Stimulated activated CD8-positive, alpha-beta memory T cell treated with anti-CD3 and anti-CD28 coated beads, Interleukin-7, amount 100 ng/mL, for 1 hour (primary cell): ENCODE measurements at places on chromosomes 2 and 18.

DNA sequence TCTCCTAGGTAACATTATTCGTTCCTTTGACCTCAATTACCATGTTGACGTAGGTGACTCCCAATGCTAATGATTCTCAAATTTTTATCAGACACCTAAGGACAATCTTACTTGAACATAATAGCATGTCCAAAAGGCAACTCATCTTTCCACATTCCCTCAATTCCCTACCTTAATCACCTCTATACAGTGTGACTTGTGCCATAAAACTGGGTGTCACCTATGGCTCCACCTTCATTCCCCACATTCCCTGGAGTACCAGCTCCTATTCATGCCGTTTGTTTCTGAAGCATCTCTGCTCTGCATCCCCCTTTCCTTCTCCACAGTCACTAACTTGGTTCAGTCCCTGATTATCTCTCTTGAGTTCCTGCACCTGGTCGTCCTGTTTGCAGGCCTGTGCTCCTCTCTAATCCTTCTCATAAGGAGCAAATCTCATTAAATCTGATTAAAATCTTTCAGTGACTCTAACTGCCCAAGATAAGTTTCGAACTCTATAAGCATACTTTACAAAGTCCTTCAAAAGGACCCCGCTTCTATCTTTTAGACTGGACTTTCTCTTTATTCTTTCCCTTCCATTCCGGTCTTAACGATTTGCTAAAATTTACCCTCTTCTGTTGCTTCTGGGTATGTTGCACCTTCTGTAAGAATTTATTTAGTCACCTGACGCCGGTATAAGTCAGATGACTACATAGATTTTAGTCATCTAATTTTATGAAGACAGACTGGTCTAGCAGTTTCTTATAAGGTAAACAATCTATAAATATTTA, 128.7 kb downstream of the OSBPL1A start:
- no peak for DNase-seq

DNA sequence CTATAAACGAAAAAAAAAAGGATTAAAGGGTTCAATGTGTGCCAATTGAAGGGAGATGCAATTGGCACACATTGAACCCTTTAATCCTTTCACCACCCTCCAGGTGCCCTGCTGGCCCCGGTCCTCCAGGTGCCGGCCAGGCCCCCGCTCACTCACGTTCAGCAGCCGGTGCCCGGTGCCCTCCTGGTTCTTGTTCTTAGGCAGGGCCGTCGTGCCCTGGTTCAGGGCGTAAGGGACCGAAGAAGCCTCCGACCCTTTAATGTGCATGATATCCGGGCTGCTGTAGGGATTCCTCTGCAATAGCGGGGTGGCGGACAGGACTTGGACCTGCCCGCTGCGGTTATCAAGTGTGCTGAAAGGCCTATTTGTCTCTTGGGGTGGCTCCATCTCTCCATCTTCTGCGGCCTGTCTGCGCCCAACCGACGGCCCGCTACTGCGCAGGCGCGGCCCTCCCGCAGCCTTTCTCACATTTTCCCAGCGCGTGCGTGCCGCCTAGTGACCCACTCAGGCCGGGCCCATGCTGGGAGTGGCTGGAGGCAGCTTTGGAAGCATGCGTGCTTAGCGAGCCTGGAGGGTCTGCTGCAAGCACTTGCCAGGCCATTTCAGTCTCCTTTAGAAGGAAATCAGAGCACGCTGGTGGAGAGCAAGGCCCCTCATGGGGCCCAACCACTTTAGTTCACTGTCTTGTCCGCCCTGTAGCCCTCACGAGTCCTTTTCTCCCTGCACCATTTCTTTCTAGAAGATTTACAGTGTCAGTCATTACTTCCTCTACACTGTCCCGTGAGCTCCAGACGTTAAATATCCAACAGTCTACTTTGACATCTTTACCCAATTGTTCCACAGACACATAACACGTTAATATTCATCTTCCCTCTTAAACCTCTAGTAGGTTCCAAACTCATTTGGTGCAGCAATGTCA, 24.3 kb downstream of the TMEM237 start:
- no peak for DNase-seq

DNA sequence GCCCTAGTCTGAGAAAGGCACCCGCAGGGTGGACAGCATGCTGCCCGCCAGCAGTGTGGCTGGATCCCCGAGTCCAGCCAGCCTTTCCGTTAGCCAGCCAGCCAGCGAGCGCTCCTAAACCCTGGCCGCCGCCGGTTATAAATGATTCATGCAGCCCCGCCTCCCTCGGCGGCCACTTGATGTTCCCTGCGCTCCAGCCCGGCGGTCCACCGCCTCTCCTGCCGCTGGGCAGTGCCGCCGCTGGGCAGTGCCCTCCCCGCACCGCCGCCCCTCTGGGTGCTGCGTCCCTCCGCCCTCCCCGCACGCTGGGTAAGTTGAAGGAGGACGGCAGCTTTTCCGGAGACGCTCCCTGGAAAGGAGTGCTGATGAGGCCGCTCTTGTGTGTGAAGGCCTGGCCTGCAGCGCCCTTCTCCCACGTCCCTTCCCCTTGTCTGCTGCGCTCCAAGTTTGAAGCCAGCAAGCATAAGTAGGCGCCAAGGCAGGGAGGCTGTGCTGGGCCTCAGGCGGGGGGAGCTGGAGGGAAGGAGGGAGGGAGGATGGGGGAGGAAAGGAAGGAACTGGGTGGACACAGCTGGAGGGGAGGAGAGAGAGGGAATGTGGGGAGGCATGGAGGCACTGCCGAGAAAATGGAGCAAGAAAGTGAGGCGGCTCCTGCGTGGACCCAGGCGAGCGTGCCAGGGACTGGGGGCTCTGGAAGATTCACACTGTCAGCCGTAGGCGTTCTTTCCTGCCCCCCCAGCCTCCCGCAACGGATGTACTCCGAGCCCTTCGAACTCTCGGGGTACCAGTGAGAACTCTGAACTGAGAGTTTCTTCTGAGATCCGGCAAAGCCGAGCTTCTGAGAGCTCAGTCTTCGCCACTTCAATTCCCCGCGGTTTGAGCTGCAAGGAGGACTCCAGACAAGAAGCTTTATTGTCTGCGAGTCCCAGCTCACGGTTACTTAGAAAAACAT, 131.9 kb downstream of the GLI2 start:
- no peak for DNase-seq

GRCh38 chr2:173590276-173590861, 235.7 kb downstream of the CDCA7 start:
- no peak for DNase-seq

DNA sequence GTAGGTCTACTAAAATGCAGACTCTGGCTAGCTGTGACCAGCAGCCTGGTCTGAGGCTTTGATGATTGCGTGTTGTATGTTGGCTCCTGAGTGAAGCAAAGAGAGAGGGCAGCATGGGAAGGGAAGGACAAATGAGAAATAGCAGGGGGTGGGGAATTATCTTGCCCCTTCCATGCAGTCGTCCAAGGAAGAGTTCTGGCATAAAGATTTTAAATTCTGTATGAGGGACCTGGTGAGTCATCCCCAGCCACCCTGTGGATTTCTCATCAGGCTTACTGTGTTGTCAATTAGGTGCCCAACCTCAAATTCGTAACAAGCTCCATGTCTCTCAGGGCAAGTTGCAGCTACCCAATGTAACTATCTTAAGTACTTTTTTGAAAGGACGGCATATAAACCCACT, 72.1 kb upstream of the NOSTRIN start:
- DNase-seq: no peak

GRCh38 chr2:129376426-129377077, 602.9 kb upstream of the RAB6C start:
- DNase-seq: no peak

- DNase-seq: no peak
Observed at GRCh38 chr2:210544831-210545230, 11.6 kb upstream of the CPS1 start.

- DNase-seq: no peak
Observed at GRCh38 chr18:40249390-40250080, 1705.5 kb upstream of the PIK3C3 start.

DNA sequence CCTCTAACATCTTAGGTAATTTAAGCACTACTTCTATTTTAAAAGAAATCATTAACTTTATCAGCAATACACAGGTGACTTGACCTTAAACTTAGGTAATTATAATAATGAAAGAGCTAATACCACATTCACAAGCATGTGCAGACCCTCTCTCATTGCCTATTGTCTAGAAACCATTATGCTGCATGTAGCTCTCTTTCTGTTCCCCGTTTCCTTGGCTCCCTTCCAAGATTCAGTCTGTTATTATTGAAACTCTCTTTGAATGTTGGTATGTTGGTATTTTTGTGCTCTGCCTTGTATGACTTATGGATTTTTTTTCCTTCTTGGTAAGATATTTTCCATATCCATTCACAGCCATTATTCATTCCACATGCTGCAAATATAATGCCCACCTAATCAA, 201.2 kb downstream of the CDCA7 start:
- DNase-seq: no peak

DNA sequence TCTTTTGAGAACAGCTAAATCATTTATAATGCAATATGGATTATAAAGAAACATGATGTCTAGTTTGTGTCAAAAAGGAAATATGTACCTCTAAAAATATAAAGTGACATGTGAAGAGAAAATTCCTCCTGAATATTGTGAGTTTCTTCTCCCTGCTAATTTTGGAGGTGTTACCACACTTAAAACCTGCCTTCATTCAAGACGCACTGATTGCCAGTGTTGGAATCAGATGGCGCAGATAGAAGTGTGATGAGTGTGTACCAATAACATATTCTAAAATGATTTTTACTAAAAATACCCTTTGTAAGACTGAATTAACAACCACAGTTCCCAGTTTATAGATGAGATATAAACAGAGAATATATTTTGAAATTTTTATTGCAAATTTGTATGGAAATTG, 681.8 kb upstream of the LRATD1 start:
- no peak for DNase-seq

GRCh38 chr18:35060122-35060815, 19.1 kb downstream of the MAPRE2 start:
- DNase-seq: no peak

DNA sequence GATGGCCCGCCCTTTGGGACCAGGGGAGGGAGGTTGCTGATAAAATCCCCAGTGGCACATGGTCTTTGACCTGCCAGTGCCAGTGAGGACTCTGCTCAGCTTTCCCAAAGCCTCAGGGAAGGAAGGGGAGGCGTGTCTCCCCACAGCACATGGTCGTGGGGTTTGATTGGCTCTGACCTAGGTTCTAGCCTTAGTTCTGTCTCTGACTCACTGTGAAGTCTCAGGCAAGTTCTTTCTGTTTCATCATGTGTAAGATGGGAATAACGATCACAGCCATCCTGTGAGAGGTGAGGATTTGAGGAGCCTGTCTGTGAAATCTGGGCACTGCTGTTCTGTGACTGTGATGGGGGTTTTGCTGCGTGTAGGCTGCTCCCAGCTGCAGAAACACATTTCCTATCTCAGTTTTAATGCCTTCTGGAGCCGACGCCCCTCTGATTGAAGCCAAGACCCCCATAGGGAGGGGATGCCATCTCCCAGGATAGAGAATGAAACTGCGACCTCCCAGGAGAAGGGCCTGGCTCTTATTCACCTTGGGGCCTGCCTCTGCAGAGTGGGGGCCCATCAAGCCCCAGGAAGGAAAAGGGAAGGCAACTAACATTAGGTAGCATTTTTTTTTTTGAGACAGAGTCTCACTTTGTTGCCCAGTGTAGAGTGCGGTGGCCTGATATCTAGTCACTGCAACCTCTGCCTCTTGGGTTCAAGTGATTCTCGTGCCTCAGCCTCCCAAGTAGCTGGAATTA, 84.0 kb downstream of the DDX1 start:
- no peak for DNase-seq

- DNase-seq: no peak
Observed at GRCh38 chr18:32469691-32470459, 807 bp downstream of the GAREM1 start.

- no peak for DNase-seq
Observed at GRCh38 chr2:75571730-75572430, 11.1 kb upstream of the EVA1A start.

DNA sequence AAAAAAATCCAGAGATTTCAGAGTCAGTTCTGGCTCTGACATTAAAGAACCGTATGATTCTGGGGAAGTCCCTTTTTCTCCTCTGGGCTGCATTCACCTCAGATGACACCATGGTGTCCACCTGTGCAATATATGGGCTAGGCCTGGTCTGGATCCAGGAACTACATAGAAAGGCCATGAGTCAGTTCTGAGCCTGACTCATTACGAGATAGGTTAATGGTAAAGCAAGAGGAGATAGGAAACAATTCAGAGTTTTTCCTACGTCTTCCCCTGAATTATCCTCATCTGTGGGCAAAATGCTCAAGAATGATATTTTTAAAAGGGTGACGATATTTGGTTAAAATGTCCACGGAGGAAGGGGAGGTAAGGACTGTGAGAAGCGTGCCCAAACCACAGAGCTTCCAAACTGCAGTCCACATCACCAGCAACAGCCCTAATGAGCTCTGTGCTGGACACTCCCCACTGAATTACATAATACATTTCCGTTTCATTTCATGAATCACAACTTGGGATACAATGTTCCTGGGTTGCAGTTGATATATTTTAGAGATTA, 180.1 kb upstream of the OSR1 start:
- no peak for DNase-seq

- no peak for DNase-seq
Observed at GRCh38 chr2:13877571-13877970, 754.9 kb upstream of the LRATD1 start.

GRCh38 chr18:33711514-33711913, 133.5 kb downstream of the ASXL3 start:
- DNase-seq: no peak

DNA sequence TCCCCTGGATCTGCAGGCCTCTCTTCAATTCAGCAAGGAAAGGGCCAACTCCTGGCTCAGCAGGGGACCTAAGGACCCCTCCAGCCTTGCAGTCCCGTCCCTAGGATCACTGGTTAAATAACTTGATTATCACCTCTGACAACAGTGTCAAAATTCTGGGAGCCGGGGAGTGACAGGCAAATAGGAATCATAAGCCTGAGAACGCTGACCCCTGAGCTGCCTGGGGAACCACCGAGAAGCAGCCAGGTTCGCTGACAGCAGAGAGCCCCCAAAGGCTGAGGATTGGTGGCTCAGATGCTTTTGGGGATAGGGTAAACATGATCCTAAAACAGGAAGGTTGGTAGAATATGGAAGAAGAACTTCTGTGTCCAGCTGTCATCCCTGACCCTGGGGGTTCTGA, 17.5 kb upstream of the TNS1 start:
- no peak for DNase-seq

- DNase-seq: no peak
Observed at GRCh38 chr2:16125614-16126516, 185.5 kb downstream of the MYCN start.

DNA sequence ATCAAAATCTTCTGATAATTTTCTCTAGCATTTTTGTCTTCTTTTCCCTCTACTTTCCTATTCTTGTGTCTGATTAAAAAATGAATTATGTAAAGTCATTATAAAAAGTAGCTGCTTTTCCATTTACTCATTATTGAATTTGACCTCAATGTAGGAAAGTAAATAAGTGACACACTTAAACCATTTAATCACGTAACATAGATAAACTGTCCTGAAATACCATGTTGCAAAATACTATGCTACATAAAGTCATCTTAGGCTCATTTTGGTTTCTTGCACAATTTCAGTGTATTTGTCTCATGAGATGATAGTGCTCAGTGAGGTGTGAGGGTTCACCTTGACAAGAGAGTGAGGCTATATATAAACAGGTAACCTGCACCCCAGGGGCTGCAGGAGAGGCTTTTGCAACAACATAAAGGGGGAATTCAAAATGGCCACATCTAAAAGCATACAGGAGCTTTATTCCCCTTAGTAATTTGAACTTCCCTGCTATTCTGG, 502.7 kb downstream of the RNF144A start:
- DNase-seq: no peak
